ENCODE measurements at places on chromosomes 5 and 9.

- no peak for DNase-seq
Observed at GRCh38 chr5:144549580-144549979, 378.9 kb downstream of the KCTD16 start.

GRCh38 chr5:131749723-131750470 is 46.9 kb downstream of the FNIP1 start:
- DNase-seq, result no peak

GRCh38 chr9:72294936-72295335 is 70.1 kb downstream of the ZFAND5 start:
- DNase-seq, result no peak

DNA sequence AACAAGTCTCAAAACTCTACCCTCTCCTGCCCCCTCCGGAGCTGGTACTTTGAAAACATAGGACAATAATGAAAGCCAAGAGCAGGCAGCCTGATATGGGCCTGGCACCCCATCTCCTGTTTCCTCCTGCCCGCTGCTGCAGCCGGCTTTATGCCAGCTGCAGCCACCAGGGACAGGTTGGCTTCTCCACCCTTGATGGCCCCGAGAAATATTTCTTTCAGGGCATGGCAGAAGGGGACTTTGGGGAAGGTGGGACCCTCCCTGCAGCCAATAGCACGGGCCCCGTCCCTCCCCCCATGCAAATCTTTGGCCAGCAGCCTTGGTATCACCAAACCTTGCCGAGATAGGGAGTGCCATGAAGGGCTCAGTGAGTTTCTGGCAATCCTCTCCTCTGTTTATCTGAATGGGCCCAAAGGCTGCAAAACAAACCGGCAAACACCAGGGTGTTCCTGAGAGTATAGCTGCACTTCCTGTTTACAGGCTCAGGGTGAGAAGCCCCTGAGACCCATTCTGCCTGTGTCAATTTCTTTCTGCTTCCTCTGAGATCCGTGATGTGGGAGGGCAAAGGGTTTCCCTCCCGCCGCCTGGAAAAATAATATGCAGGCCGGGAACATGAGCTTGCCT is 73.4 kb upstream of the BOD1 start:
- DNase-seq, result peak; percentile 39

- DNase-seq, result no peak
Observed at GRCh38 chr5:72586788-72587530, 79.7 kb upstream of the ZNF366 start.

- DNase-seq, result no peak
Observed at GRCh38 chr9:112012026-112012902, 115.7 kb downstream of the UGCG start.

GRCh38 chr5:136075466-136075891 is 46.7 kb downstream of the TGFBI start:
- no peak for DNase-seq

DNA sequence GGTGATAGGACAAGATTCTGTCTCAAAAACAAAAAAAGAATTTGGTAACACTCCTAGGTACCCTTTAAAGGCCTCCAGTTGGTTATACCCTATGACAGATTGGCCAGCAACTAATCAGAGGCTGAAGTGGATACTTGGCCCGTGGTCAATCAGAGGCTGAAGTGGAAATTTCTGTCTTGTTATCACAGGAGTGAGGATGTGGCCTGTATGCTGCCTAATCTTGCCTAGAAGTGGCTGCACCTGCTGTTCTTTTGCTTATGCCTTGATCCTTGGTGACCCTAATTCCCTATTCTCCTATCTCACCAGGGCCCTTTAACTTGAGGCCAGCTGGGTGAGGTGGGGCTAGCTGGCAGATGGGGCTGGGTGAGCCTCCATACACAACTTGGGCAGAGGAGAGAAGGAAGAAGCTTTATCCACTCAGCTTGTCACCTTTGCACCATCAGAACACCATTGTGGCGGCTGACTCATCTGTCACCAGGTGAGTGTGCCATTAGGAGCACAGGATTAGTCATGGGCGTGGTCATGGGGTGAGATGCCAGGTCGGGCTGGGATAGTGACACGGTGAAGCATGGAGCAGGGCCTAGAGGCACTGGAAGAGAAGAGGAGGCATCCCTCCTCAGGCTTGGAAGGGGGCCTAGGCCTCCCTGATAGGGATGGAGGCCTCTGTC is 41.5 kb downstream of the SAR1B start:
- DNase-seq, result no peak

GRCh38 chr9:138040446-138041430 is 163.2 kb downstream of the CACNA1B start:
- DNase-seq, result peak; percentile 1

- DNase-seq, result peak; percentile 32
Observed at GRCh38 chr5:9207817-9208418, 338.0 kb downstream of the SEMA5A start.

DNA sequence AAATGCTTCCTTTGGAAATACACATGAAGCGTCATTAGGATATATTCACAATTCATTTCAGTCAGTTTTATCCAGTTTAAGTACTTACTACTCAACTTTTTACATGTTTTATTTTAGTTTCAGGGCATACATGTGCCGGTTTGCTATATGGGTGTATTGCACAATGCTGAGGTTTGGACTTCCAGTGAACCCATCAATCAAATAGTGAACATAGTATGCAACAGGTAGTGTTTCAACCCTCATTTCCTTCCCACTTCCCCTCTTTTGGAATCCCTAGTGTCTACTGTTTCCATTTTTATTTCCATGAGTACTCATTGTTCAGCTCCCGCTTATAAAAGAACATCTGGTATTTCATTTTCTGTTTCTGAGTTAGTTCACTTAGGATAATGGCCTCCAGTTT is 74.7 kb downstream of the TMEM161B start:
- no peak for DNase-seq

DNA sequence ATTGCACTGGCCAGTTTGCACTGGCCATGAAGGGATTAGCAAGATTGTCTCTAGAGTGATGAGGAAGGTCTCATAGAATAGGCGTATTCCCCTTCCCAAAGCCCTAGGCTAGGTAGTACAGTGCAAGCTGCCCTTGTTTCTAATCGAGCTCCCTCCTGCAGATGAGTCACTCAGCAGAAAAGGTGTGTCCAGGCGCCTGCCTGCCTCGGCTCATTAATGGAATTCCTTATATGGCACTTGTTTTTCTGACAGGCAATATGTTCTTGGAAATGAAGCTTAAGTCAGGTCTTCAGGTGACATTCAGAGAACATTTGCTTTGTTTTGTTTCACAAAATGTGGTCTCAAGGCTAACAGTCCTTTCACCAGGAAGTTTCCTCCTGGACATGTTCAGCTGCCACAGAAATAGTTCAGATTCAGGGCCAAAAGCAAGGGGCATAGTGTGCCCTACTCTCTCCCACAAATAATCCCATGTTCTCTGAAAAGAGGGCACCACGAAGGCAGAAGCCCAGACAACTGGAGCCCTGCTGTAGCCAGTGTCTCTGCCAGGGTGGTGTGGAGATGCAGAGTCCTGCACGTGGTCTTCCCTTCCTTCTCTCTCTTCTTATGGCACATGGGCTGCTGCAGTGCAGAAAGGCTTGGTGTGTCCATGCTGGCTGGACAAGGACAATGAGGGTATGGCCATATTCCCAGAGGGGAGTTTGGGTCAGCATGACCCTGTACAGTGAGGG is 281.1 kb upstream of the MAP3K1 start:
- no peak for DNase-seq

DNA sequence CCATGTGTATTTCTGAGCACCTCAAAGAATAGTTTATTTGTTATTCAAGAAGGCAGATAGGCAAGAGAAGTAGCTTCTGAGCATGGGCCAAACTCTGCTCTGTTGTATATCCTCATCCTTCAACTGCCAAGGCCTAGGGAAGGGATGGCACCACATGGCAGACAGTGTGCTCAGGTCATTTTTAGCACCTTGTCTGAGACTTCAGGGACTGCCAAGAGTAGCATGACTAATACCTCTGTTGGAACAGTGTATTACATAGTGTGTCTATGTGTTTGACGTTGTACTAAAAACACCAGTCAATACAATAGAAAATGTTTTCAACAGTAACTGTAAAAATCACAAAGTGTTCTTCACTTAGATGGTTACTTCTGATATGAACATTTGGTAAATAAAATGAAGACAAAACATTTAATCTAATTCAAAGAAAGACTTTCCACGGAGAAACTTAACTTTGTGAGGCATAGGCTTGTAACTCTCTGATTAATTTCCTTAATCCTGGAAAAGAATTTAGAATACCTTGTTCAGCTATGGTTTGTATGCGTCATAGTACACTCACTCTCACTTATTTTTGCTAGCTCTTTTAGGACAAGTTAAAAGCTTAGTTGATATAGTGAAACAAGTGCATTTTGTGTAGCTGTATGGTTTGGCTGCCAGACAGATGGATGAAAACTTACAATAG is 318.4 kb upstream of the RIOK2 start:
- no peak for DNase-seq

DNA sequence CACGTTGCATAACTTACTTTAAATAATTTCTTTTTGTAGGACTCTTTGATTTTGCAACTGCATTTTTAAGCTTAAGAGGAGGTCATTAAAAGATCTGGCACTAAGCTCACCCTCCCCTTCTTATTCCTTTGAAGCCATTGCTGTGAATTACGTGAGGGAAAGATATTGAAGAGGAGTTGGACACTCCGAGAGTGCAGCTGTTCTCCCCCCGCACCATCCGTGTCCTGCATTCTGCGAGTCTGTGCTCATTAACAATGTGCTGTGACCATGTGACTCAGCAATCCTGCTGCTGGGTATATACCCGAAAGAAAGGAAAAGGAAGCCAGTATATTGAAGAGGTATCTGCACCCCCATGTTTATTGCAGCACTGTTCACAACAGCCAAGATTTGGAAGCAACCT is 40.0 kb downstream of the NXNL2 start:
- DNase-seq, result no peak

- DNase-seq, result no peak
Observed at GRCh38 chr5:8953016-8953415, 592.9 kb downstream of the SEMA5A start.

- DNase-seq, result no peak
Observed at GRCh38 chr5:42467981-42468524, 44.8 kb downstream of the GHR start.

DNA sequence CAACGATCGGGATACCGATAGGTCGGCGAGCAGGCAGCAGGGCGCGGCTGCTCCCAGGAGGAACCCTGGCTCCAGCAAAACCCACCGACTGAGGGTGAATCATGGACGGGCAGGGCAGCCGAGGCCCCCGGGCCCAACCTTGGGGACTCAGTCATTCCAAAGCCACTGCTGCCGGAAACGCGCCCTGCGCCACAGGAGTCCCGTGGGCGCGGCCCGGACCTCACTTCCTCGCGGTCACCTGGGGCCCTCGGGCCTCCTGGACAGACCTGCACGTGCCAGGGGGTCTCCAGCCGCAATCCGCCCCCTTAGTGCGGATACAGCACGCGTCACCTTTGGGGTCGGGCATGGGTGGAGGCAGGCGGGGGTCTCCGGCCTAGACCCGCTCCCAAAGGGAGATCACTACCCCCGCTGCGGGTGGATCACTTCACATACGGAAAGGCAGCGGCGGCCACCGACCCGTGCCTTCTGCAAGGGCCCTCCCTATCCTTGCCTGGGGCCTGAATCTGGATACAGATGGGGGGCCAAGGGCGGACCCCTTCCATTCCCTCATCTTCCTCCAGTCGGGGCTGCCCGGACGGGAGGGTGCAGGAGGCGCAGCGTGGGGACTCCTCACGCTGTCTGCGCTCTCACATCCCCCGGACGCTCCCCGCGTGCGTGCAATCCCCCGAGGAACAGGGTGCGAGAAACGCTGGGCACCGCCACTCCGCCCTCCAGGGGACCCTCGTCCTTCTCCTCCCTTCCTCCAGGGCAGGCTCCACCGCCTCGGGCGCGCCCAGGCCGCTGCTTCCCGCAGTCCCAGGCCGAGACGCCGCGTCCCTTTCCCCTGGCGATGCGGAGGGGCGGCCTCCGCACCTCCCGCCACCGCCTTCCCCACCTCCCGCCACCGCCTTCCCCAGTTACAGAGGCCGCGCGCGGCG is 586 bp downstream of the TXN start:
- DNase-seq, result peak; percentile 73

- DNase-seq, result no peak
Observed at GRCh38 chr5:2130361-2130760, 247.6 kb upstream of the IRX4 start.

- no peak for DNase-seq
Observed at GRCh38 chr5:16427587-16427986, 38.0 kb downstream of the ZNF622 start.

GRCh38 chr5:33367416-33367815 is 73.3 kb upstream of the TARS1 start:
- no peak for DNase-seq

- peak; percentile 84 for DNase-seq
Observed at GRCh38 chr9:124126648-124127646, 115.4 kb downstream of the LHX2 start.

GRCh38 chr5:177086654-177087397 is at the start of gene FGFR4:
FGFR4 (plus strand) TSS chr5:177086915; CDS start chr5:177089603, 2,688 bp downstream.
- peak; percentile 99 for DNase-seq

DNA sequence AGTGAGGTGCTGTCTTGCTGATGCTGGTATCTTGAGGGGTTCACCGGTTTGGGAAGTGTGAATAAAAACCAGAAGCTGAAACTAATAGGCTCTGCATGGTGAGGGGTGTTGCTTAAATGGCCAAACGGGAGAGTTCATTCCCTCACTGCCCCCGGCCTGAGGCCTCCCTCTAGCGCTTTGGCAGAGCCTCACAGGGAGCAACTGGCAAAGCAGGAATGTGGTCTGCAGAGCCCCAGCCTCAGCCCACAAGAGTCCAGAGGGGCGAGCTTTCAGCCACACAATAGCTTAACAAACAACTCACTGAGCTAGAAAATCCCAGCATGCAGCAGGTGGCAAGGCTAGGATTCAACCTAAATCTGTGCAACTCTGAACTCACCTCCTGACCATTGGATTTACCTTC is 234.8 kb downstream of the MED10 start:
- no peak for DNase-seq

DNA sequence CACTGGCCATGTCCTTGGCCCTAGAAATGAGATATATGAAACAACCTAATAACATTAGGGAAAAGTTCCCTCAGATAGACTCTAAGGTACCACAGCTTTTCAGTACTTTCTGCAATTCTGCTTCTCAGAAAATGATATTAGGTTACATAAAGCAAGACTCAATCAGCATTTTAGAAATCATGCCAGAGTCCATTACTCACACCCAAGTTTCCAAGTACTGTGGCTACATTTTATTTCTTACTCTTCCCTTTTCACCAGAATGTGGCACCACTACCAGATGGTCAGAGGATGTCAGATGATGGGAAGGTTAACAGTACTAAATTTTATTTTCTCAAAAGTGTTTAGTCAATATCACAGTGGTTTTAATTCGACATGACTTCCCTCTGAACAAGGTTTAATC is 217.2 kb downstream of the MLLT3 start:
- no peak for DNase-seq

- DNase-seq, result no peak
Observed at GRCh38 chr9:6160579-6160978, 55.0 kb upstream of the IL33 start.
